ENCODE measurements at places on chromosomes 5 and 9.

DNA sequence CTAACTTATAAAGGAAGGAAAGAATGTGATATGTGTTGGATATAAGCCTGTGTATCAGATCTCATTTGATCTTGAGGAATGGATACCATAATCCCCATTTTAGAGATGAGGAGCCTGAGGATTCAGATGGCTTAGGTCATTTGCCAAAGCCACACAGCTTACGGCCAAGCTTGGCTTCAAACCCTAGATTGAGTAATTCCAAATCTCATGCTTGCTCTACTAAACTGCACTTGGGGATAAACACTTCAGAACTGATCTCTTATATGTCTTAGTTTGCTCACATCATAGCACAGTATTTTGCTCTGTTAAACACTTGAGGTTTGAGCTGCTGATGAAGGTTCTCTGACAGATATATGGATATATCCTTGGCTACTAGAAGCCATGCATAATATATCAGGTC is 504.4 kb downstream of the NTRK2 start:
- DNase-seq: no peak

GRCh38 chr5:77718934-77719610 is 57.1 kb downstream of the TBCA start:
- no peak for DNase-seq

GRCh38 chr9:126380447-126380846 is 53.8 kb downstream of the MVB12B start:
- no peak for DNase-seq

DNA sequence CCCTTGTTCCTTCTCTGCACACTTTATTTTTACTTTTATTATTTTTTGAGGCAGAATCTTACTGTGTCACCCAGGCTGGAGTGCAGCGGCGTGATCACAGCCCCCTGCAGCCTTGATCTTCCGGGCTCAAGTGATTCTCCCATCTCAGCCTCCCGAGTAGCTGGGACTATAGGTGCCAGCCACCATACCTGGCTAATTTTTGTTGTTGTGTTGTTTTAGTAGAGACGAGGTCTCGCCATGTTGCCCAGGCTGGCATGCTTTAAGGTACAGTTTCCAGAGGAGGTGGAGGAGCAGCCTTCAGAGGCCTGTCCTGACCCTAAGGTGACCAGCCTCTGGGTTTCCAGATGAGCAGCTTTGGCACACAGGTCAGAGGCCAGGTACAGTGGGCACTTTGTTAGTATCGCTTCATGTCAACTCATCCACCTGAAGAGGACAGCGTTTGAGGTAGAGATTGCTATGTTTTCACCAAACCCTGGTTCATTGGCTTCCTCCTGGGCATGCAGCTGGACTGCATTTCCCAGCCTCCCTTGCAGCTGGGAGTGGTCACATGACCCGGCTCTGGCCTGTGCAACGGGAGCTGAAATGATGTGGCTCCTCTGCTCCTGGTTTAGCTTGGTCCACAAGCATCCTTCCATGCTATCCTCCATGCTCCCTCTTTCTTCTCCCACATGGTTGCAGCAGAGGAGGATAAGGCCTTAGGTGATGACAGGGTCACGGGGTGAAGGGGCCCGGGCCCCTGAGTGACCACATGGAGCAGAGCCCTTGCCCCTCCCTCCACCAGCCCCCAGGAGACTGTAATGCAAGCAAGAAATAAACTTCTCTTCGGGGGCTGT is 139.3 kb upstream of the IER5L start:
- DNase-seq: peak; percentile 23

DNA sequence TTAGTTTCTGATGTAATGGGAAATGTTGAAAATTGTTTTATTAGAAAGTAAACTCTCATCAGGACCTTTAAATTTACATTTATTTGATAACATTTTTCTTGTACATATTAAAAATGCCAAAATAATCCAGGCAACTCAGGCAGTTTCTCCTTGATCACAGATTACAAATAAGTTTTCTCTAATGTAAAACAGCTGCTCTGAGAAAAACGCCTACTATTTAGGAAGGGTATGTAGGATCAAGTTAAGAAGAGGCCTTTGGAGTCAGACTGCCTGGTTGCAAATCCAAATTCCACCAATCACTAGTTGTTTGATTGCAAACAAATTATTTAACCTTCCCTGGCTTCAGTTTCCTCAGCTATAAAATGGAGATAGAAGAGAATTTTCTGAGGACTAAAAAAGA is 610.8 kb downstream of the PDE4D start:
- no peak for DNase-seq

- DNase-seq: peak; percentile 96
Measured at GRCh38 chr9:136545965-136546696, at the start of gene NOTCH1. NOTCH1 (minus strand) TSS chr9:136546048; CDS start chr9:136545786, 262 bp downstream.

- no peak for DNase-seq
Measured at GRCh38 chr9:113584428-113585084, 121.0 kb downstream of the RGS3 start.
